ENCODE measurements at places on chromosomes 12 and 14.
A peak's percentile ranks its signal among the peaks of the same experiment; 100 is the strongest.

DNA sequence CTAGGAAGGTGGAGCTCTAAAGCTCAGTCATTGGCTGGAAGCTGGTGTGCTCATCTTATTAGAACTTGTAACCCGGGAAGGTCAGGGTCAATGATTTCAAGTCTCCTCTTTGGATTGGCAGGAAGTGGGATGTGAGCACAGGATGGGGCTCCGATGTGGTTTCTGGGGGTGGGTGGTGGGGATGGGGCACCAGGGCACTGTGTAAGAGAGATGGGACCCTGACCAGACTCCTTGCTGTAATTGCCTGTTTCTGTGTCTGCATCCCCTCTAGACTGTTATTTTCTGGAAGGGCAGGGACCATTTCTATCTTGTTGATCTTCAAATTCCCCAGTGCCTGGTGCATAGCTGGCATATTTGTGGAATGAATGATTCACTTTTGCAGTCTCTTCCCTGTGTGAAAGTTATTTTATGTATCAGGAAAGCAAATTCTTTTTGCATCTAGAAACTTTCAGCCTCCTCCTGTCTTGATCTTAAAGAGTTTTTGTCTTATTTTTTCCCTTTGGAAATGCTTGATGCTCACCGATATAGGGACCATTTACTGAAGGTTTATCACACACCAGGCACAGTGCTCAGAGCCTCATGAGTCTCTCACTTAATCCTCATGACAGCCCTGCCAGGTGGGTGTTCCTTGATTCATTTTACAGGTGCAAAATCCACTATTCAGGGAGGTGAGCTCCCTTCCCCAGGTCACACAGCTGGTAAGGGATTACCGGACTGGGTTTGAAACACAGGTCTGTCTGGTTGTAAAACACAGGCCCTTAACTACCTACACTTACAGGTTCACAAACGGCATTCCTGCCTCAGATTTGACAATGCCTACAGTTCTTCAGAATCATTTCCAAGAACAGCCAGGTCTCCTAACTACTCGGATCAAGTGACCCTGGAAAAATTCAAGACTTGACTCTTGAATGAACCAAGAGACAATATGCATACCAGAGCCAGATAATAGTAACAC is 86.9 kb upstream of the IGF1 start:
- peak; percentile 21 for DNase-seq

DNA sequence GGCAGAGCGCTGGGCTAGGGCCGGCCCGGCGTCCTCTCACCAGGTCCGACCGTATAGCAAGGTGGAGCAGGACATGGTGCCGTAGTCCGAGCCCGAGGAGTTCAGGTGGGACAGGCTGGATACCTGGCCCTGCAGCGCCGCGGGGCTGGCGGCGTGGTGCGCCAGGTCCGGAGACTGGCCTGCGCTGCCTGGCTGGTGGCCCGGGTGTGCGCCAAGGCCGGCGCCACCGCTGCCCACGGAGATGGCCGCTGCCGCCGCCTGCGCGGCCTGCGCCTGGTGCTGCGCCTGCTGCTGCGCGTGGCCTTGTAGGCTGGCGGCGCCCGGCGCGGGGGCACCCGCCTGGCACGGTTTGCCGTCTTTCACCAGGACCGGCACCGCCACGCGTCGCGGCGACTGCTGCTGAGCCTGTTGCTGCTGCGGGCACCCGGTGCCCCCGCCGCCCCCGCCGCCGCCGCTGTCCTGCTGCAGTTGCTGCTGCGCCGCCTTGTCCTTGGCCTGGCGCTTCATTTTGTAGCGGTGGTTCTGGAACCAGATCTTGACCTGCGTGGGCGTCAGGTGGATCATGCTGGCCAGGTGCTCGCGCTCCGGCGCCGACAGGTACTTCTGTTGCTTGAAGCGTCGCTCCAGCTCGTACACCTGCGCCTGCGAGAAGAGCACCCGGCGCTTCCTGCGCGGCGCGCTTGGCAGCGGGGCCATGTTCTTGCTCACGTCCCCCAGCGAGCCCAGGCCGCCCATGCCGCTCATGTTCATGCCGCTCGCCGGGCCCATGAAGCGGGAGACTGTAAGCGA is 2.6 kb downstream of the NKX2-1 start:
- no peak for DNase-seq

DNA sequence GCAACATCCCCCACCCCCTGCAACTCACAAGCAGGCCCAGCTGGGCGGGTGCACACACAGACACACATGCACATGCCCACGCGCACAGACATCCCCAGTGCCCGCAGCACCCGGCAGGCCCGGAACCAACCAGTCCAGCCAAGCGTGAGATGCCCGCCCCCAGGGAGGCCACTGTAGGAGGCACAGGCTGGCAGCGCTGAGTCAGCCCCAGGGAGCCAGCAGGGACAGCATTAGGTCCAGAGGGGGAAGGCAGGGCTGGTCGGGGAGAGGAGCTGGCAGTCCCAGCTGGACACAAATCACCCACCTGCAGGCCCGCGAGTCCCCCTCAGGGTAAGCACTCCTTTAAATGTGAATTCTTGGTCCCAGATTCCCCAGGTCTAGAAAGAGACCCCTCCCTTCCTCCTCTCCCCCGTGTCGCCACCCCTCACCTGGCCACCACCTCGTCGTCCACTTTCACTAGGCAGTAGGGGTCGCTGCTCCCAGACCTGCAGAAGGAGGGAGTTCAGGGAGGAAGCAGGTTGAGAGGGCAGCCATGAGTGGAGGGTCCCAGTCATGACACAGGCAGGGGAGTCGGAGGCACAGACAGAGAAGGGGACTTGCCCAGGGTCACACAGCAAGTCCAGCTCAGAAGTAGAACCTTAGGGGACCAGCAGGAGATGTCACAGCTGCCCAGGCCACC is 5.0 kb downstream of the RASAL1 start:
- no peak for DNase-seq

DNA sequence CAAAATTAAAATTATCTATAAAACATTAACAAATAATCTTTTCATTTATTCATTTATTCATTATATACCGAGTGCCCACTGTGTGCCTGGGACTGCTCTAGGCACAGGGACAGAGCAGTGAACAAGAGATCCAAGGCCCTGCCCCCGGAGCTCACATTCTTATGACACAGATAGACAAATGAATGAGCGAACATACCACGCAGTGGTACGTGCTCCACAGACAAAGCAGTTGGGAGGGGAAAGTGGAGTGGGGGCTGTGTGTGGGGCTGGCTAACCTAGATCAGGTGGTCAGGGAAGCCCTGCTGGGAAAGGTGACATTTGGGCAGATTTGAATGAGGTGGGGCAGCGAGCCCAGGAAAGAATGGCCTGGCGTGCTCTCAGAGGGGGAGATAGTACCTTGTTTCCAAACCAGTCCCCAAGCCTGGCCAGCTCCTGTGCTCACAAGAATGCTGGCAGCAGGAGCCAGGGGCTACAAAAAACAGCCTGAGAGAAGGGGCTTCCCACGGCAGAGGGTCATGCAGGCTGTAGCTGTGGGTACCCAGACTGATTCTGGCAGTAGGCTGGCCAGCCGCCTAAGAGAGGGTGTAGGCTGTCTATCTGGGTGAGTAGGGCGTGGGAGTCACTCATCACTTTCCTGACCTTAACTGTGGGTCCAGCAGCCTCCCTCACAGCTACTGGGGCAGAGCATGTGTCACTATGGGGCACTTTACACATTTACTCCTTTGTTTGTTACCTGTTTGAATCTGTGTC is 57.8 kb upstream of the ACTN1 start:
- no peak for DNase-seq

GRCh38 chr12:109723311-109723881 is 9.8 kb downstream of the FAM222A start:
- DNase-seq: no peak

- DNase-seq: no peak
These were observed 29.1 kb downstream of the RECQL start for GRCh38 chr12:21472197-21472823.

GRCh38 chr14:20934148-20934762 is 21.0 kb upstream of the RNASE2 start:
- DNase-seq: no peak

GRCh38 chr14:95531473-95531872 is 3.4 kb upstream of the GLRX5 start:
- DNase-seq: peak; percentile 92

- no peak for DNase-seq
These were observed 790 bp downstream of the NEDD1 start for GRCh38 chr12:96907671-96908422.

DNA sequence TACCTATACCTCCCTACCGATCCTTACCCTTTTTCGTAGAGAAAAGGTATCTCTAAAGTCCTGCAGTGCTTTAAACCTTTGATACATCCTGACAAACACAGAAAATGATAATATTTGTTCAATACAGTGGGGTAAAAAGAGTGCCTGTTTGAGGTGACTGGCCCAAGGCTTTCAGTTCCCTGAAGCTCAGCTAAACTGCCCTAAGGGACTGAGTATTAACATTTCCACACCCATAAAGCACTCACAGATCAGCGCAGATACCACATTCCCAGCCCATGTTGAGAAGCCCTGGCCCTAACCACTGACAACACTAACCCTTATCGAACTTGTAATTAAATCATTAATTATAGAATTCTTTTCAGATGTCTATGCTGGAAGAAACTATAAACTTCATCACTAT is 108.7 kb downstream of the DIP2B start:
- DNase-seq: no peak

DNA sequence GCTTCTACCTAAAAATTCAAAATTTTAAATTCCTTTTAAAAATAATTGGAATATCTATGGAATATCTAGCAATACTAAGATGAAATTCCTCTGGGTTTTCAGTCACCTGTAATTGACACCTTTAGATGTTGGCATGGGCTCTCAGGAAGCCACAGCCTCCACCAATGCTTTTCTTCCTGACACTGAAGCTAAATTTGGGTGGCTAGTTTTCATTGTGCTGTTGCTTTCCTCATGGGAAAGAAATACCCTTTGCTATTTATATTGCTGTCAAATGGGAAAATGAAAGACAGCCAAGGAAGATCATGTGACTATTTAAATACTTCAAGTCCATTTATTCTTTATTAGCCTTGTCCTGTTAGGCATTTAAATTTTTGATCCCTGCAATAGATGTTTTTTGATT is 313.0 kb downstream of the NAV3 start:
- no peak for DNase-seq

GRCh38 chr14:93369713-93370266 is 22.8 kb downstream of the COX8C start:
- no peak for DNase-seq

DNA sequence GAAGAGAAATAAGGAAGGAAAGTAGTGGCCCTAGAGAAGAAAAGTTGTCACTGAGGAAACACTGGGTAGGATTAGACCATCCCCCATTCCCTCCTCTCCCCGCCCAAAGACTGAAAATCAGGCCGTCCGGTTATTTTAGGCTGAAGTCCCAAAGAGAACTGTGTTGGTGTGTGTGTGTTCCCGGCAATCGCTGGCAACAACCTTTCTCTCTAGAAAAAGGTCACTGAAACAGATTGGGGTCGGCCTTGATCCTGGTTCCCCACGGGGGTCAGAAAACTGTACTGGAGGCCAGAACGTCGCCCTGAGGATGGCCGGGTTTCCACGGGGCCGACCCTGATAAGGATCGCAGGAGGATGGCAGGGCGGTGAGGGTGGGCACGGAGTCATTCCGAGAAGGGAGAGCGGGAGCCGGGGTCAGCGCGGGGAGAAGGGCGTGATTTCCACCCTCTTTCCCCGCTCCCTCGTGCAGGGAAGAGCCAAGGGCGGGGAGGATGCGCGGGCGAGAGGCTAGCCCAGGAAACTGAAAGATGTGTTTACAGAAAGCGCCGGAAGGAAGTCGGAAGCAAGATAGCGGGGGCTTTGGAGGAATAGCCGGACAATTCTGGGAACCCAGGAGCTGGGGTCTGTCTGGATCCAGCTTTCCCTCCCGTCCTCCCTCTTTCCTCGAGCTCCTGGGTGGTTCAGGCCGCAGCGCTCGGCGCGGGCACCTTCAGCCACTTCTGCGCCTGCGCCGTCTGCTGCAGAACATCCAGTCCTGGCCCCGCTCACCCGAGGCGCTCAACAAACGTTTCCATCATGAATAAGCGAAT is 25.3 kb upstream of the SPTLC2 start:
- no peak for DNase-seq

DNA sequence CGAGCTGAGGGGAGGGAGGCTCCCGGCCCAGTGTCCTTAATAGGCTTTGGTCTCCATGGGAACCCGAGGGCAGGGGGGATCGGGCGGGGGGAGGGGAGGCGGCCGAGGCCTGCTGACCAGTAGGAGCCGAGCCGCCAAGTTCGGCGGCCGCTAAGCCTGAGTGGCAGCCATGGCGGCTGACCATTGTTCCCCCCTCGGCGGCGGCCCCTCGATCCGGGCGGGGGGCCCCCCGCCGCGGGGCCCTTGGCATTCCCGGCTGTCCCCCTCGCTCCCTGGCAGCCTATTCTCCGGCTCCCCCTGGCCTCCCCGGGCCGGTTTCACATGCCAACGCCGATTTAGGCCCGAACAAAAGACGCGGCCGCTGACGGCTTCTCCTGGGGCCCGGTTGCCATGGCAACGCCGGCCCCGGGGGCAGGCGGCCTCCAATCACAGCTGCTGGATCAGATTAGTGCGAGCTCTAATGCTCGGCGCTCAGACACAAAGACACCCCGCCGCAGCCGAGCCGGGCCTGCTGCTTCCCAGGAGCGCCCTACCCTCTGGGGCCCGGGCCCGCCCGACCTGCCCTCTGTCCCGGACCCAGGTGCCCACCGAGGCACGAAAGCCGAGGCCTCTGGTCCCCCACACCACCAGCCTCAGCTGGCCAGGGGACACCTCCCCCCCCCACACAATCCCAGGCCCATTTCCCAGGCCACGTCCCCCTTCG is 7.3 kb downstream of the MSI1 start:
- peak; percentile 21 for DNase-seq

DNA sequence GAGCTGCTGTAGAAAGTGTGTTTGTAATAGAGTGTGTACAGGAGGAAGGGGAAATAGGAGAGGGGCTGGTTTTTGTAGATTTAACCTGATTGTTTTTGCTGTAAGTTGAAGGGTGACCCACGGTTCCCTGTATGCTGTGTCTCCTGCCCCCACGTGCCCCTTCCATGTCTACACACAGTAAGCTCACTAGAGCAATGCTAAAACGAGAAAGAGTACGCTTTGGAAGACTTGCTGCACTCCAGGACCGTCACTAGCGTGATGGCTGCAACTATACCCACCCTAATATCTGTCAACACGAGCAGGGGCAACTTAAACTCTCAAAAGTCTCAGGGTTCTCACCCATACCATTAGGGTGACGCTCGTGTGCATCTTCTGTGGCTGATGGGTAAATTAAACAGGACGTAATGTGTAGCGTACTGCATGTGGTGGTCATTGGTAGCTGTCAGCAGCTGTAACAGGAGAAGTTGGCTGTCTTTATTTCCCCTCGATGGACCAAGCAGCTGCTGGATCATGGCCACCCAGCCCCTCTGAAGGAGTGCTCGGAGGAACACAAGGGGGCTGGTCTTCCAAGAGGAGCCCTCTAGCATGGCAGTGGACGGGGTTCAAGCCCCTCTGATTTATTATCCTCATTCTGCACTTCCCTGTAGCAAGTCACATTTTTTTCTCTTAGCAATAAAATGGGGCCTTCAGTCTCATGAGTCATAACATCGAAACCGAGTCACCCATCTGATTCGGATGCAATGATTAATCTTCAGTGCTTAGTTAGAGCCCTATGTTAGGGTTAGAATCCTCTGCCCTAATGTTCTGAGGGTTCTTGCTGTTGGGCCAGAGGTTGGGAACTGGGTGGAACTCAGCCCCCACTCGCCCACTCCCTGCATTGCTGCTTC is 14.0 kb downstream of the CCND2 start:
- DNase-seq: no peak

GRCh38 chr12:124233846-124234640 is 60.9 kb upstream of the RFLNA start:
- no peak for DNase-seq

- no peak for DNase-seq
These were observed 149.7 kb upstream of the DCN start for GRCh38 chr12:91332302-91332701.

- DNase-seq: no peak
These were observed 85.8 kb upstream of the BCAT1 start for GRCh38 chr12:25034676-25035075.

GRCh38 chr12:4164559-4165558 is 108.7 kb upstream of the CCND2 start:
- peak; percentile 44 for DNase-seq

All from AG04450 (cell line).